ENCODE measurements at places on chromosomes 16 and 17.
A peak's percentile ranks its signal among the peaks of the same experiment; 100 is the strongest.

- DNase-seq = no peak
Measured at GRCh38 chr17:30450125-30451027, 26.8 kb upstream of the GOSR1 start.

GRCh38 chr16:50025537-50025931 lies 509 bp downstream of the CNEP1R1 start:
- DNase-seq = peak; percentile 55

- DNase-seq = no peak
Measured at GRCh38 chr16:27364493-27365141, 37.4 kb upstream of the IL21R start.

DNA sequence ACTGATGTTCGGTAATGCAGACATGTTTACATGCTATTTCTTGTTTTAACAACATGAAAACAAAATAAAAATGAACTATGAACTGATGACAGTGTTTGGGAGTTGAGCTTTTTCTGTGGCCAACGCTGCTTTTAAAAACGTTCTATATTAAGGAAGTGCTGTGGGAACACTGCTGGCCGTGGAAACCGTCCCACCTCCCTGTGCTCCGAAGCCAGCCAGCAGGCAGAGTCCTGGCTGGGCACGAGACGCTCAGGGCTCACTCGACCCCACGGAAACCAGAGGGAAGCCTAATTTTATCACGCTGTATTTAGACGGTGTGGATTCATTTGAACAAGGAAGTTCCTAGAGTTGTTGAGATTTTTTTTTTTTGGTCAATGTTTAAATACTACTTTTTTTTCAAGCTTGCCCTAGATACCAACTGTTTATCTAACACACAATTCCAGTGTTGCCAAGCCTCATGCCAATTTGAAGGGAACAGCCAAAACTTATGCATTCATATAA lies 25.8 kb downstream of the ADCY9 start:
- peak; percentile 27 for DNase-seq

DNA sequence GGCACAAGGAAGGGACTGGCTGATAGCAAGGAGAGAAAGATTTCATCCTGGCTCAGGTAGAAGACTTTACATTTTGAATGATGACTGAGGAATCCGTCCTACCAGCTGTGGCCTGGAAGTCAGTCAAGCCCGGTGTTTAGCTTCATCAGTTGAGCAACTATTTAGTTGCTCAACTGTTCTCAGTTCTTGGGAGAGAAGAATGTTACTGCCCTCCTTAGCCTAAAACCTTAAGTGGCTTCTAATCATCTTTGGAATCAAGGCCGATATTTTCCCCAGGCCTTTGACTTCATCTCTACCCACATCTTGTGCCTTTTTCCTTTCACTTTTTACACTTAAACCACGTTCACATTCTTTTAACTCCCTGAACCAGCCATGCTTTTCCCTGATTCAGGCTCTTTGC lies 17.3 kb upstream of the RBL2 start:
- no peak for DNase-seq

DNA sequence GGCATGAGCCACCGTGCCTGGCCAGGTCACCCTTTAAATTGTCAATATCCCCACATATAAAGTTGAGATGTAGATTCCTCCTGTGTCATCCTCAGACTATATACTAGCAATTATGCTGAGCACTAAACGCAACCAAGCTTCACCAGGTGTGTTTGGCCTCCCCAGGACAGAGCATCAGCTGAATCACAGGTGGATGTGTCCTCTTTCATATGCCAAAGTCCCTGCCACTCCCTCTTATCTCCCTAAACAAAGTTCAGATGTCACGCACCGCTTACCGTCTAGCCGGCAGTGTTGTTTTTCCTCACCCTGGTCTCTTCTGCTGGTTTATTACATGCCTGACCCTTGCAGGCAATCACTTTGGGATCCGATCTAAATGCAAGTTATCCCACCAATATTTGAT lies 43.8 kb upstream of the ARHGAP44 start:
- DNase-seq = no peak

- peak; percentile 43 for DNase-seq
Measured at GRCh38 chr16:2881783-2882649, 999 bp upstream of the FLYWCH2 start.

GRCh38 chr16:55021595-55022475 lies 91.2 kb downstream of the IRX5 start:
- peak; percentile 60 for DNase-seq

DNA sequence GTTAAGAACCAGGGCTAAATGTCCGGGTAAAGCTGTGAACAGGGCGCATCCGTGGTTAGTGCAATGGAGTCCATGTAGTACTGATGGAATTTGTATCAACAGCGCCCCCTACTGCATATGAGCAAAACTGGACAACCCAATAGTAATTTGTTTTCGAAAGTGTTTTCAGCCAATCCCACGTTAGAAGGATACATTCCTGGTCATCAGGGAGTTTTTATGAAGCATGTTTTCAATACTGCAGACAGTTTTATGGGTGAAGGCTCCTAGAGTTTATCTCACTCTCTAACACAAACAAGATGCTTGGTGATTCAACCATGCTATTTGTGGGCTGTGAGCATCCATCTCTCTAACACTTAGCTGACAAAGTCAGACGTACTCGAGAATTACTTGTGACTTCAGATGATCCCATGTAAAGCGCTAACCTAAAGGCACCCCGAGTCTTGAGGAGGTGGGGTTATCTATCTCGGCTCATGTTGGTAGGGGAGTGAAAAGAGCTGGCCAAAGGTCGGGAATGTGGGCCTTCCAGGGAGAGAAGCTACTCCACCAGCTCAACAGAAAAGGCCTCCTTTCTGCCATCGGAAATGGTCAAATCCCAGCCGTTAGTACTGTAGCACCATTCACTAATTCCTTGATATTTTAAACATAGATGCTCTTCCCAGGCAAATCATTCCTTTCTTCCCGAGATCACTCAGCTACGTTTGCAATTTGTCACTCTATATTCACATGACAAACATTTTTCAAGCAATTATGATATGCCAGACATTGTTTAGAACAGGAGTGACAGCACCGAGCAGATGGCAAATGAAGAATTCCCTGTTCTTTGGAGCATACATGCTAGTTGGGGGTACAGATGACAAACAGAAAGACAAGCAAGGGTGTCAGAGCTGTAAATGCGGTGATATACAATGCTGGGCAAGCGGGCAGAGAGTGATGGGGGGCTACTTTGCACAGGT lies 46.9 kb upstream of the HNF1B start:
- DNase-seq = peak; percentile 63

GRCh38 chr16:48682971-48683370 lies 73.0 kb upstream of the N4BP1 start:
- DNase-seq = no peak

GRCh38 chr16:81642107-81642436 lies 137.0 kb upstream of the PLCG2 start:
- DNase-seq = no peak

- DNase-seq = no peak
Measured at GRCh38 chr17:6376931-6377361, 58.0 kb downstream of the AIPL1 start.

GRCh38 chr16:70156207-70156978 lies 17.2 kb upstream of the CLEC18C start:
- no peak for DNase-seq

GRCh38 chr17:66431910-66432309 lies 129.5 kb downstream of the PRKCA start:
- DNase-seq = no peak

DNA sequence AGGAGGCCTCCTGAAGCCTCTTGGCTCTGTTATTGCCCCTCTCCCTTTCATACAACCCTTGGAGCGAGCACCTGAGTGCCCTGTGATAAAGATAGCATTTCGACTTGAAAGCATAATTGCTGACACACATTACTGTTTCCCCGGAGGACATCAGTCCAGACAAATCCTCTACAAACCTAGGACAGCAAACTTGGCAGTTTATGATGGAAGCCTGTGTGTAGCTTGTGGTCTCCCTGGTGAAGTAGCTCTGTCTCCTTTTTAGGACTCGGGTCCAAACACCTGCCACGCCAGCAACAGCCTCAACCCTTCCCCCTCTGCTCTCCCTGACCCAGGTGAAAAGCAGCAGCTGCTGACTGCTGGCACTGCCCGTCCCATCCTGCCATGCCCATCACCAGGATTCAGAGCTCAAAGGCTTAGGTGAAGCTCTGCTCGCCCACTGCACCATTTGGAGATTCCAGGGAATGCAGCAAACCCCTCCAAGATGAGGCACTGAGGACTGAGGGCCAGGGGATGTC lies 55.9 kb downstream of the IRX6 start:
- DNase-seq = no peak

- no peak for DNase-seq
Measured at GRCh38 chr17:39063681-39064069, 87.8 kb downstream of the PLXDC1 start.

DNA sequence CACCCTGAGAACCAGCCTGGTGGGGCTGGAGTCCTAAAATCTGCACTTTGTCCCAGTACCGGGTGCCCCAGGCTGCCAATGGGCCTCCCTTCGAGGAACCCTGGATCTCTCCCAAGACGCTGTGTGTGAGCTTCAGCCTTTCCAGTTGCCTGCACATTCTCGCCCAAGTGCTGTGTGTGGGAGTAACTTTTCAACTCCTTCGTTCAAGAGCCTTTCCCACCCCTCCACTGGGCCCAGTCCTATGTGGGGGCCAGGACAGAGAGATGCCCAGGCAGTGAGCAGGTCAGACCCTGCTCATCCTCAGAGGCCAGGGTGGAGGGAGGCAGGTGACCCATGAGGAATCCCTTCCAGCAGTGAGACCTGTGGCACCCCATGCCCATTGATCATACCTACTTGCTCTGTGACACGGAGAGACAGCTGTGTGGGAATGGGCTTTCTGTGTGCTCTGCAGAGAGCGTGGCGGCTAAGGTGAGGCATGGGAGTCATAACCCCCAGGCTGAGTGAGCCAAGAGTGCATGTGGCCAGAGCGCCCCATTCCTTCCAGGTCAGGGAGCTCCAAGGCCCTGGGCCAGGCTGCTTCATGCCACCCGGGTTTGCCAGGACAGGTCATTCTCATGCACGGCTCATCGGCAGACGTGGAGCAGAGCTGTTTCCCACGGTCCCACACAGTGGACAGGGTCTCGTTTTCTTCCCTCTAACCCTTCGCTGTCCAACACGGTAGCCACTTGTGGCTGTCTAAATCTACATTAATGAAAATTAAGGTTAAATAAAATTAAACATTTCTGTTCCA lies 154.4 kb downstream of the CLEC16A start:
- DNase-seq = no peak

DNA sequence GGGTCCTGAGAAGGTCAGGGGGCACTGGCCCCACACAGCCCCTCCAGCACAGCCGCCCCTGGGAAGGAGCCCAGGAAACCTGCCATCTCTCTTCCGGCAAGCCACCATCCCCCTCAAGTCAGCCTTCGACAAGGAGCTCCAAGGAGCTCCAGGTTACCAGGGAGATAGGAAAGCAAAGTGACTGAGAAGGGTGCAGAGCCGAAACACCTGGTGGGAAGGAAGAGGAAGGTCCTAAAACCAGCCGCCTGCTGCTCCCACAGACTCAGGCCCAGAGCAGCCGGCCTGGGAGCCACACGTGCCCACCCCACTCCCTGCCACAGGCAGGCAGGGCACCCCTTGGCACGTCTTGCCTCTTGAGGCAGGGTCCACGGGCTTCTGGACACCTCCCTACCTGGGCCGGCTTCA lies 80.7 kb downstream of the TIMM22 start:
- no peak for DNase-seq

DNA sequence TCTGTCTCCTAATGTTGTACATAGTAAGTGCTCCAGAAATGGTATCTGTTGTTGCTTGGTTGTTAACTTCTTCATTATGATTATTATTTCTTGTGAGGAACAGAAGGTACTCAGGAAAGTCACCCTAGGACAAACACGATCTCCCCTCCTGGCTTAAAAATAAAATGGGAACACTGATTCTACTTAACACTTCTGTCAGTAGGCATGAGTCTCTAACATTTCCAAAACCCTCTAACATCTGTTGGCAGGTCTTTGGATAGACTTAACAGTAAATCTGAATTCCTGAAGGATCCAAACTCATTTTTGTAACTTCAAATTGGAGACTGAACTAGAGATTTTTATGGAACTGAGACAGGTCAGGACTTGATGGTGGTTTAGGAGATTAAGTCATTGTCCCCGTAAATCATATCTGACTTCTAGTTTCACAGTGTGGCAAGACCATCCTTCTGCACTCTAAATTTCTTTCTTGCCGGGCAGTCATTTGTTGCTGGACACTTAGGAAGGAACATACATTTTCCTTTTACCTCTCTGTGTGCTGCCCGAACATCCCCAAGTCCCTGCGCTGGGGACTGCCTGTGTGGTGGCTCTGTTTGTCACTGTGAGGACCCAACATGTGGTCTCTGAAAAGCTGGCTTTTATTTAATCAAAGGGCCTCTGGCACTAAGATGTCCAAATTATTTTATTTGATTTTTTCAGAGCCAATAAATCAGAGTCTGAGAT lies 149.9 kb downstream of the NPIPB5 start:
- DNase-seq = no peak

- DNase-seq = no peak
Measured at GRCh38 chr17:9004132-9004960, 17.0 kb upstream of the NTN1 start.

DNA sequence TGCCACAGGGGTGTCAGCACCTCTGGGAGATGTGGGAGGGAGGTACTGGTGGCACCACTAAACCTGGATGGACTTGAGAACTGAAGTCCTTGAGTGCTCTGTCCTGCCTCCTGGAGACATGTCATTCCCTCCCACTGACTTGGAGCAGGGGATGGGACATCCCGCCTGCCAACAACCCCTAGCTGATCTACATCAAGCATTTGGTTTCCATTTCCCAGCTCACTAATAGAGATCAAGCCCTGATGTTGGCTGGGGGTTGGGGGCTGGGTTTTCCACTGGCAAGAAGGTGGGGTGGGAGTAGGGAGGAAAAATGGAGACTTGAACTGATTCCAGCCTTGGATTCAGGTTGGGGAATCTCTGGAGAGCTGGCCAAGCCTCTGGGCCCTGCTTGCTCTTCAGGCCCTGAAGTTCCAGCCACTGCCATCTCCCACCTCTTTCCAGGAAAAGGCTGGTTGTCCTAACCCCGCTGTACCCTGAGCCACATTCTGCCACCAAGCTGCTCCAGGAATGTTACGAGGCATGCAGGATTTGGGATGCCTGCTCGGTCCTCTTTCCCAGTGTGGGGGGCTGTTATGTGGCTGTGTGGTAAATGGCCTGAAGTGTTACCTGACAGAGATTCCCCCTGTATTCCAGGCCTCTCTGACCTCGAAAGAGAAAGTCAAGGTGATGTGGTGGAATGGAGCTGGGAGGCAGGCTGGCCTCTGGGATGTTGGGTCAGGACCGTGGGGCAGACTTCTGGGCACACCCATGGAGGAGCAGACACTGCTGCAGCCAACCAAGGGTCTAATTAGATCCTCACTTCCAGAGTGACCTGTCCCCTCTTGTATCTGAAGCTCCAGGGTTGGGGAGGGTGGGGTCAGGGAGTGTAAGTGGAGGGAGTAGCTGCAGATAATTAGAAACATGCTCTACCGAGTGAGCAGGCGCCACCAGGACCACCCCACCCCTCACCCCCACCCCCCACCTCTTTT lies 16.7 kb downstream of the IGFBP4 start:
- DNase-seq = no peak
